Hematopoietic multipotent progenitor cell treated with erythropoietin and hydrocortisone succinate and interleukin-3 and kit ligand, for 8 days (in vitro differentiated cells): ENCODE measurements at places on chromosomes 4 and X.

- no peak for DNase-seq
Observed at GRCh38 chrX:45479196-45479834, 278.6 kb upstream of the DIPK2B start.

DNA sequence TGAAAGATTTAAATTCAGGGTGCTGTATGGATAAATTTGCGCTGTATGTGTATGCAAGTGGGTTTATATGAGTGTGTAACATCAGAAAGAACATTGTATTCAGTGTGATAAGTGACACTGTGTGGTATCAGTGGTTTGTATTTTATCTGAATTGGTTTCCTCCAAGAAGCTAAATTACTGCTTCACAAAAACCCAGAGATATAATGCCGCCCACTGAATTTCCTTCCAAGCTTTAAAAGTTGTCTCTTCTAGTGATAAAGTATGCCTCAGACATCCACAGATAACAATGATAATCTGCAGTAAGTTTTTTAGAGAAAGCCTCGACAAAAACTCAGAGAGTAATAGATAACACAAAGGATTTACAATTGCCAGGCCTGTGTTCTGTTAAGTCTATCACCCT lies 710.6 kb upstream of the HS3ST1 start:
- DNase-seq: no peak

DNA sequence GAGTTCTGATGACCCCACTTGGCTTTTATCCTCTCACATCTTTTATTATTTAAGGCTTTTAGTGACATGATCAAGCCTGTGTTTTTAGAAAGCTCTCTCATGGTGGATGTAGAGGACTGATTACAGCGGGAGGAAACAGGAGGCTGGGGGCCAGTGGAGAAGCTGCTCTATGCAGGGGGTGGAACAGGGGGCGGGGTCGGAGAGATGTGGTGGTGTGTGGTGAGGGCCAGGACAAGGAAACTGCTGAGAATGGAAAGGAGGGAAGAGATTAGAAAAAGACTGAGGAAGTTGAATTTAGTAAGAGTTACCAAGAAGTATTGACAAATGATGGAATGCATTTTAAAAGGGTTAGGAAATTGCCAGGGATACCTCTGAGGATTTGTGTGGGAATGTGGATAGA lies 292.2 kb downstream of the ZIC3 start:
- DNase-seq: no peak

- no peak for DNase-seq
Observed at GRCh38 chrX:6129195-6129594, 99.5 kb downstream of the NLGN4X start.

- no peak for DNase-seq
Observed at GRCh38 chr4:168598191-168598590, 101.3 kb downstream of the PALLD start.

DNA sequence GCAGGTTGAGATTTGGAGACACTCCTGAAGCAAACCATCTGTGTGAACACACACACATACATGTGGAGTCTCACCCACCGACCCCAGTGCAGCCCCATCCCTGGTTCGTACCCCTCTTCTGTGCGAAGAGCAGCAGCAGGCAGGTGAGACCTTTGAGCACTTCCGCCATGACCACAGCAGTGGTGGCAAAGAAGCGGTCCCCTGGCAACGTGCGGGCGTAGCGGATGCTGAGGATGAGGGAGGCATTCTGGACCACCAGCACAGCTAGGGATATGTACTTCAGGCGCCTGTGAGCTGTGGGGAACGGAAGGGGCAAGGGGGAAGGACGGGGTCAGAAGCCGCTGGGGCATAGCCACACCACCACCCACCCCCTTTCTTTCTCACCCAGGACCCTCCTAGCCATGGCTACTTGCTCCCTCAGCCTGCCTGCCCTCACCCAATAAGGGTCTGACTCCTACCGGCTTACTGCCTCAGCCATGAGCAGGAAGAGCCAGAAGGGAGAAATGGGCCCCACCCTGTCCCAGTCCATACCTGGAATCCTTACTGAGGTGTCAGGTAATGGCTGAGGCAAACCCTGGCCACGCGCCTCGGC lies 1.6 kb downstream of the SLC35A2 start:
- no peak for DNase-seq

DNA sequence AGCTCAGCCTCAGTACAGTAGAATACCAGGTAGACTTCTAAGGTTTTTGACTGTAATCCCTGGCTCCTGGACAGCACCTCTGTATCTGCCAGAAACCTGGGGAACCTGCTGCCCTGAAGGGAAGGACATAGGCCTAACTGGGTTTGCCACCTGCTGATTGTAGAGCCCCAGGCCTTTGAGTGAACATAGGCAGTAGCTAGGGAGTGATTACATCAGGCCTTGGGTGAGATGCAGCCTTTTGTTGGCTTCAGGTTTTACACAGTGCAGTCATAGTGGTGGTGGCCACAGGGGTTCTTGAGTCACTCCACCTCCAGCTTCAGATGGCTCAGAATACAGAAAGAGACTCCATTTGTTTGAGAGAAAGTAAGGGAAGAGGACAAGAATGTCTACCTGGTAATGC lies 19.3 kb downstream of the IQCM start:
- no peak for DNase-seq
